ENCODE measurements at places on chromosomes 12 and 14. TPM values are rescaled to one million over a fixed set of nuclear protein-coding genes. Genes with fewer than 3 reads are reported as not detected.

AMN gene
- 0.56 TPM for total RNA-seq

DPY19L2 gene
- total RNA-seq: 1.9 TPM

LBHD2 gene
- total RNA-seq: not detected

ZC3H10 gene
- total RNA-seq: 4.0 TPM

MEG3 gene
- 112 TPM for total RNA-seq

TAS2R14 gene
- 3.7 TPM for total RNA-seq

SOAT2 gene
- not detected for total RNA-seq

TAS2R42 gene
- total RNA-seq: not detected

TRAF3 gene
- total RNA-seq: 29.9 TPM

Measured in regular cardiac myocyte (primary cell).